ENCODE measurements at places on chromosomes 12 and 14.

- DNase-seq = no peak
Measured at GRCh38 chr12:14695715-14696141, 671 bp downstream of the GUCY2C start.

DNA sequence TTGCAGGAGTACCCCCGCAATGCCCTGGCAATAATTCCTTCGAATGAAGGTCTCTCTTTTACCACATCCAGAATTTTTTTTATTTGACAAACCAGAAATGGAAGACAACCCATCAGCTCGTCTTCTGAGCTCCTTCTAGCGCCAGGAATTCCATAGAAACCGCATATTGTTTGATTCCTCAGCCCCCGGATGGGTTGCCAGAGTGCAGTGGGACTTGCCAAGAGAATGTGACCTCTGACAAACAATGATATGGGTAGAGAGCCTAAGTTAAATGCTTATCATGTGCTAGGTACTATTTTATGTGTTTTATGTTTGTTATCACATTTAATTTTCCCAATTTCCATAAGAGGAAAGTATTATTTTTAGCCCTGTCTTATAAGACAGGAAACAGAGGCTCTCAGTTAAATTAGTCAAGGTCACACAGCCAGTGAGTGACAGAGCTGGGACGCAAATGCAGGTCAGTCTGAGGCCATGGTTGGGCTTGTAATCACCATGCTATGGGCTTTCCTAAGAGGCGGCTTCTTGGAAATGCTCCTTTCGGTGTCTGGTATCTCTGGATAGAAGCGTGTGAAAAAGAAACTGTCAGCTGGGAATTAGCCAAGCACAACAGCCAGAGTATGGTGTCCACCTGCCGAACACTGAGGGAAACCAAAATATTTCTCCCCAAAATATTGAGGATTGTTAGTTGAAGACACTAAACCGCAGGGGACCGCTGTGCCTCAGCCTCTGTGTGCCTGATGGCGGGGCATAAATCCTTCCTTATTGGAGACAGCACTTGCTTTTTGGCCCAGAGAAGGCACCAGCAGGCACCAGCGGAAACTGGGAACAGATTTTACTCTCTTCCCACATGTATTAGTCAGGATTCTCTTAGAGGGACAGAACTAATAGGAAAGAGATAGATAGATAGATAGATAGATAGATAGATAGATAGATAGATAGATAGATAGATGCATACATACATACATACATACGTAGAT, 29.4 kb upstream of the ETFBKMT start:
- no peak for DNase-seq

DNA sequence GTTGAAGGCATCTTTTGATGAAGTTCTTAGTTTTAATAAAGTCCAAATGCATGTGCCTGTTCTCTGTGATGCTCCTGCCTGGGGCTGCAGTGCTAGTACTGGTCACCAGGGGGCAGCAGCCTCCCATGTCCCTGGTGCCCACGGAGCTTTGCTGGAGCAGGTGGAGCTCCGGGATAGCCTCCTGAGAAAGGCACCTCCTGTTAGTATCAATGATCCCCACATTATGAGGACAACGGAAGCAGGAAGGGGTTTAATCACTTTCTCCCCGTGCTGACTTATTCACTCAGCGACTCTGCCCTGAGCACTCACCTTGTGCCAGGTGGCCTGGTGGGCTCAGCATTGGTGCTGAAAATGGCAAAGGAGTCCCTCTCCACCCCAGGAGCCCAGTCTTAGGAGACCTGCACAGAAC, 123.0 kb upstream of the PZP start:
- peak; percentile 48 for DNase-seq

DNA sequence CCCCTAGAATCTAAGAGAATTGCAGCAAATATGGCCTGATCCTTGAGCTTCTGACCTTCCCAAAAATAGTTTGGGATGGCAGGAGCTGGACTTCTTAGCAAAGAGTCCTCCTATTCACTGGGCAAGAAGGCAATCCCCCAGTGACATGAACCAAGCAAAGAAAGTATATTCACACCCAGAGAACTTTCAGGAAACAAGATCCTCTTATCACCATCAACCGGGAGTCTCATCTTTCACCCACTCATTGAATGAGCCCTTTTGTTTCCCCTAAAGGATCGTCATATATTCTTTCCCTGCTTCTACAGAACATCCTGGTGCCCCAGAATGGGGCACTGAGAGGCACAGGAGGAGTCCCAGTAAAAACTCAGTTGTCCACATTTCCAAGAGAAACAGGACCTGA, 19.7 kb downstream of the SPTB start:
- no peak for DNase-seq

DNA sequence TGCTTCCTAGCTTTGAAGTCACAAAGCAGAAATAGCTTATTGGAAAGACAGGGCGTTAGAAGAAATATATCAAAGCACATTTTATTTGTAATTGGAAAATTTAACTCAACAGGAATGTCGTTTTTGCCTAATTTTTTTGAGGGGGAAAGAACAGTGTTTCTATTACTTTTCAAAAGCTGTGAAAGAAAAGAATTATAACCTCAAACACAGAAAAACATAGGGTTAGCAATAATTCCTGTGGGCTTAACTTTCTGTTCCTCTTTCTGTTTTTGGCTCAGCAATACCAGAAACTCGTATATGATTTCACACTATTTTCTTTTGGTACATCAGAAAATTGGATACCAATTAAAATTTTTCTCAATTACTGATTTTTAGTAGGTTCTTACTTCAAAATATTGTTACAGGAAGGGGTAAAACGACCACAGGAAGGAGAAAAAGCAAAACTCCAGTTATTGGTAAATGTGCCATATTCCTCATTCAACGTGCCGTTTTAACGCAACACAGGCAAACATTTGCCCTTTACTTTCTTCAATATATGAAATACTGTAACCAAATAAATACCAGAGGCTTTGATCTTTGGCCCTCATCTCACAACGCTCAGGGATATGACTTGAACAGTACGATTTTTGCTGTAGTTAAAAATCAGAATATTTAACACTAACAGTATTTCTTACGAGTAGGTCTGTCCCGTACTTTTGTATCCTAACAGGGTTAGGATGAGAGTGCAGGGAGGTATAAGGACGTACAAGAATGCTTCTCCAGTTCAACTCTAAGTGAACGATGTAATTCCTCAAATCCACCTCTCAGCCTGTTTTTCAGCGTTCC, 1.3 kb upstream of the RNU6-7 start:
- DNase-seq = no peak

DNA sequence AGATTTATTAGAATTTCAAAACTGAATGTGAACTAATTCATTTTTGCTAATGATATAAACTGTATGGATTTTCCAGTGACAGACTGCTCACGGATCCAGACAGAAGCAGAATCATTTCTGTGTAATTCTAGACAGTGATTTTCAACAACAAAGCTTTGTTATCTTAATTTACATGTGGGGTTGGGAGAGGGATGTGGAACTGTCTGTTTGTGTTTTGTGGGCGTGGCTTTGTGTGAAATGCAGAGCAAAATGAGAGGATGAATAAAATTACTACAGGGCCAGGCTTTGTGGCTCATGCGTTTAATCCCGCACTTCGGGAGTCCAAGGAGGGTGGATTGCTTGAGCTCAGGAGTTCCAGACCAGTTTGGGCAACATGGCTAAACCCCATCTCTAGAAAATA, 834.7 kb downstream of the GALC start:
- DNase-seq = no peak

- no peak for DNase-seq
Measured at GRCh38 chr14:104586832-104587620, 7.5 kb downstream of the C14orf180 start.

DNA sequence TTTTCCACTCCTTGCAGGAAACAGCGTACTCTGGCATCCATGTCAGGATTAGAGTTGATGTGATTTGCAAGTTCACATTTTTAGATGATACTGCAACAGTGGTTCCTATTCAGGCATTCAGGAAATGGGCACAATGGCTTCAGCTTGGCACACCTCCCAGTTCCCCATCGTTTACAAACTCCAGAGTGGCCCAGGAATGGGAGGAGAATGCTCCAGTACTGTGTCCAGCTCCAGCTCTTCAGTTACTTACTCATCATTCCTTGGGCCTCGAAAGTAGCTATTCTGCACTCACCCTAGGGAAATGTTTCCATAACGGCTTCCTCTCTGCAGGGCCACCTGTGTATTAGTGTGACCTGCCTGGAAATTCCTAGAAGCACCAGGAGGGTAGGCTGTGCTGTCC, 239.7 kb upstream of the RGS6 start:
- DNase-seq = no peak

GRCh38 chr12:126061777-126062176, 996.5 kb downstream of the AACS start:
- DNase-seq = no peak

DNA sequence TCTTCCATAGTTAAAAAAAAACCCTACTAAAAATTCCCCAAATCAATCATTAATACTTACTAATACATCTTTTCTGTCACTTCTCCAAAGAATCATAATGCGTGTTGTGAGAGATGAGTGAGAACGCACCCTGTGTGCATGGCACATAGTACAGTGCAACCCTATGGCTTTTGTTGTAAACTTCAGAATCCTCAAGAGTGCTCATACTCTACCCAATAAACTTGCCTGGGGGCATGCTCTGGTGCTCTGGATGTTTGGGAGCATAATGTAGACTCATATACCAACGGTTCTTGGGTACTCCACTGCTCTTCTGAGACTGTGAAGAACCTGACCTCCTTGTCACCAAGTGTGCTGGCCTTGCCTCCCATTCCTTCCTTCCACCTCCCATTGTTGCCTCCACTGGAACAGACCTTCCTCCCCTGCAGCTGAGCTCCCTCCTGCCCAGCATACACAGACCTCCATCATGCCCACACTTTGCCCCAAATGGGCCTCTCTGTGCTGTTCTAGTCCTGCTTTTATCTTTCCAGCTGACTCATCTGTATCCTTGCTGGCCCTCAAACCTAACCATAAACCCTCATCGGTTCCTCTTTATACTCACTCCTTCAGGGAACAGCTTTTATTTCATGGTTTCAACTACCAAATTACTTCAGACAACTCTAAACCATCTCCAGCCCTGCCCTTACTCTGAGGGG, 8.9 kb downstream of the DCP1B start:
- DNase-seq = no peak

DNA sequence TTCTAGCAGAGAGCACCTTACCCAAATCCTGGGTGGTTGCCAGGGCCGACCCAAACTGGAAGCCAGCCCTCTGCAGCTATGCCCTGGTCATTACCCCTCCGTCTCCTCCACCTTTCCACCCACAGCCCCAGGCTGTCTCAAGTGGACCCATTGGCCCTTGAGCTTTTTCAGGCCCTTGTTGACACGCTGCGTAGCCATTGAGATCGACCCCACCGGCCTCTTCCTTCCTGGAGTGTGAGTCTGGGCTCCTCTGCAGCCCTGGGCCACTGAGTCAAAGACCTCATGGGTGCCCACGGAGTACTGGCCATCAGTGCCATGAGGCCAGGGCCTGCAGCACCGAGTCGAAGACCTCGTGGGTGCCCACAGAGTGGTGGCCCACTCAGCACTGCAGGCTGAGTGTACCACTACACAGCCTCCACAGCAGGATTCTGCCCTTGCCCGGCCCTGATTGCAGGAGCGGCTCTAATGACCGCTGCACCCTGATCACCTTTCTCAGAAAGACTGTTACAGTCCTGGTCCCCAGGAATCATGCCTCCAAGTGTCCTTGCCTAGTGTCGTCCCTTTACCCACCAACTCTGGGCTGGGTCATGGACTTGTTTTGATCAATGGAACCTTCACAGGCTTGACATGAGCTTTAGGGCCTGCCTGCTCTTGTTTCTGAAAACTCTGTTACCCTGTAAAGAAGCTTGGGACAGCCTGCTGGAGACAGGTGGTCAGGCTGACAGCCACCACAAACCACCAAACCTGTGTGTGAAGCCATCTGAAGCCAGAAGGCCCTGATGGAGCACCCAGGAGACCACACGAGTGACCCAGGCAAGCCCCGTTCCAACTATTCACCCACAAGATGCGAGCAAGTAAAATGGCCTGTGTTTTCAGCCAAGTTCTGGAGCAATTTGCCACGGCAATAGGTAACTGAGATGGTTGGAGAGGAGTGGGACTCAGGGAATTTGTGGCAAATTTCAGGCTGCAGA, 39.6 kb upstream of the TRAF3 start:
- DNase-seq = no peak

GRCh38 chr12:108665608-108666202, 32.0 kb upstream of the SELPLG start:
- no peak for DNase-seq

DNA sequence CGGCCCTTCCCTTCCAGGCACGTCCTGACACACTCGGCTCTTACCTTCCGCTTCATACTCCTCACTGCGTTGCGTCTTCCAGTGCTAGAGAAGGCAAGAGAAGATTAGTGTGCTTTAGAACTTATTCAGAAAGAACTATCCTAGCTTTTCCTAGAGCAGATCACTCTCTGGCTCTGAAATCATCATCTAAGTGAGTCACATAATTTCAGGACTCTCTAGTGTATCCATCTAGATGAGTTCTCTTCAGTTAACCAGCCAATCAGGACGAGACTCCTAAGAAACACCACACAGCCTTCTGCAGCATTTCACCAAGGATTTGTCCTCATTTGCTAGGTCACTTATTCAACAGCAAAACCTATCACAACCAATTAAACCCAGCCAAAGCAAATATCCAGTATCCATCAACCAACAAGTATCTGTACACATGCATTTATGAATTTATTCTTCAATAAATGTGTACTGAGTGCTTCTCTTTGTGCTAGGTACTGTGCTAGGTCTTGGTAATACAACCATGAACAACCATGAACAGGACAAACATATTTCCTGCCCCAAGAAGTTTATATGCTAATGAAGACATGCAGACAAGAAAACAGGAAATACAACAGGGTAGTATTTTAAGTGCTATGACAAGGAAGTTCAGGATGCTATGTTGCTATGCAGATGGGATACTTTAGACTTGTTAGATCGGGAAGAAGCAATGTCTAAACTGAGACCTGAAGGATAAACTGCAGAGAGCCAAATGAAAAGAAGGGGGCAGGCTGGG, 52.1 kb downstream of the NIN start:
- no peak for DNase-seq

GRCh38 chr12:69851976-69852375, 26.9 kb downstream of the MYRFL start:
- DNase-seq = no peak

DNA sequence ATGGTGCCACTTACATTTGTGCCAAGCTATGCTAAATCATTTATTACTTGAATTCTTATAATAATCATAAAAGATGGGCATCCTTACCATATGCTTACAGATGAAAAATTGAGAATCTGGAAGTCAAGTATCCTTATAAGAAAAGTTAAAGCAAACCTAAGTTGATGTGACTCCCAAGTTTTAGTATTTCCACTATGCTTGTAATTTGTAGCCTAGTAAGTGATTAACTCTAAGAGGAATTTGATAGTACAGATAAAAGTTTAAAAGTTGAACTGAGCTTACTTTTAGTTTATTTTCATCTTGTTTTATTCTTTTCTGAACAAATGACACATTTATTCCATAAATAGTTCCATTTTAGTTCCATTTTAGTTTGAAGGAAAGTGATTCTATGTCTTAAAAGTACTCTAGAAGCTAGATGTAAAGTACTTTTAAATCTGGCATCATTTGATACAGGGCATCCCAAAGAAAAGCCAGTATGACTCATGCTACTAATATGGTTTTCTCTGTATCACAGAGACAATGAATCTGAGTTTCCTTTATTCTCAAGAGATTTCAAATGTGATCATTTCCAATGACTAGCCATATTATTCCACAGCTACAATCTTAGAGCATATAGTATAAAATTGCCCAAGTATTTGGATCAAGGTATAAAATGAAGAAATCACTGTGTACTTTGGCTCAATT, 596.0 kb downstream of the SLC16A7 start:
- DNase-seq = no peak

- DNase-seq = no peak
Measured at GRCh38 chr14:92540472-92541048, 27.0 kb downstream of the RIN3 start.

All from T-helper 17 cell (primary cell).